ENCODE measurements at places on chromosomes 16 and 17.

DNA sequence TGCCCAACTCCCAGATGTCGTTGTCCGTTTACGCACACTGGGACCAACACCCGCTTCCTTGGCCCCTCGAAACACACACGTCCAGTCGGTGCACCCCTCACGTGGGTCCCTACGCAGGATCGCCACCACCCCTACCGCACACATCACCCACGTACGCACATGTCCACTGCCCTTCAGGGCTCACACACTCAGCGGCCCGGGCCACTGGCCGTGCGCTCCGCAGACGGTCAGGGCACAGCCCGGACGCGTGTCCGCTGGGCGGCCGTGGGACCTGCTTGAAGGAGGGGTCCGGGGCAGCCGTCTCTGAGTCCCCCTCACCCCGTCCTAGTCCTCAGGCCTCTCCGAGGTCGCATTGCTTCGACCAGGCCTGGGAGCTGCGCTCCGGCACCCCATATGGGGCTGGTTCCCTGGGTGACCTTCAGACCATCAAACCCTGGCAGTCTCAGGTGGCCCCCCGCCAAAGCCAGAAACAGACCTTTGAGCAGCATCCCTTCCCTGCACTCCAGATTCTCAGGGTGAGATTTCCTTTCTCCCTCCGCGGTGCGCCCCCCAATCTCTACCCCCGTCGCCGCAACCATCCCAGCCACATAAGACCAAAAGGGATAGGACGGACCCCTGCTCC, 914 bp upstream of the GPRC5B start:
- H3K27ac ChIP-seq, result no peak overlapping the region
- DNase-seq, result peak; percentile 39
- H3K4me3 ChIP-seq, result peak overlapping the region; percentile 86

- peaks cover 2% of the 10 kb centered on the region for H3K36me3 ChIP-seq
- peak; percentile 43 for DNase-seq
- H3K4me3 ChIP-seq, result peak overlapping the region; percentile 32
- peak overlapping the region; percentile 97 for H3K27ac ChIP-seq
Observed at GRCh38 chr16:48347980-48348379, 37.2 kb downstream of the SIAH1 start.

DNA sequence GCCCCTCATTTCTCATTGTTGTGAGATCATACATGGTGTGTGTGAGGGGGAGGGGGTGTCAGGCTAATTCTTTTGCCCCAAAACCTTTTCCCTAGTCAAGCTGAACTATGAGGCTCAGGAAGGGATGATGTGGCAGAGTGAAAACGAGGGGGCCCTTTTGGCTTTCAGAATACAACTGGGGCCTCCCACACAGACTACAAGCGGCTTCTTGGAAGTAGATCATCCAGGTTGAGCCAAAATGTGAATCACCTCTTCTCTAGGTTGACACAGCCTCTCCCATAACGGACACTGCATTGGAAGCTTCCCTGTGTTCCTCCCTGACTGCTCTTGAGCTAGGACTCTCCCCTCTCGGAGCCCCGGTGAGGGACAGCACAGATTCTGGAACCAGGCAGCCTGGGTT, 2.3 kb upstream of the ALKBH5 start:
- no peaks in the 10 kb centered on the region for H3K36me3 ChIP-seq
- no peak overlapping the region for H3K4me3 ChIP-seq
- no peak overlapping the region for H3K27ac ChIP-seq
- peaks cover 4% of the 10 kb centered on the region for H3K27me3 ChIP-seq

DNA sequence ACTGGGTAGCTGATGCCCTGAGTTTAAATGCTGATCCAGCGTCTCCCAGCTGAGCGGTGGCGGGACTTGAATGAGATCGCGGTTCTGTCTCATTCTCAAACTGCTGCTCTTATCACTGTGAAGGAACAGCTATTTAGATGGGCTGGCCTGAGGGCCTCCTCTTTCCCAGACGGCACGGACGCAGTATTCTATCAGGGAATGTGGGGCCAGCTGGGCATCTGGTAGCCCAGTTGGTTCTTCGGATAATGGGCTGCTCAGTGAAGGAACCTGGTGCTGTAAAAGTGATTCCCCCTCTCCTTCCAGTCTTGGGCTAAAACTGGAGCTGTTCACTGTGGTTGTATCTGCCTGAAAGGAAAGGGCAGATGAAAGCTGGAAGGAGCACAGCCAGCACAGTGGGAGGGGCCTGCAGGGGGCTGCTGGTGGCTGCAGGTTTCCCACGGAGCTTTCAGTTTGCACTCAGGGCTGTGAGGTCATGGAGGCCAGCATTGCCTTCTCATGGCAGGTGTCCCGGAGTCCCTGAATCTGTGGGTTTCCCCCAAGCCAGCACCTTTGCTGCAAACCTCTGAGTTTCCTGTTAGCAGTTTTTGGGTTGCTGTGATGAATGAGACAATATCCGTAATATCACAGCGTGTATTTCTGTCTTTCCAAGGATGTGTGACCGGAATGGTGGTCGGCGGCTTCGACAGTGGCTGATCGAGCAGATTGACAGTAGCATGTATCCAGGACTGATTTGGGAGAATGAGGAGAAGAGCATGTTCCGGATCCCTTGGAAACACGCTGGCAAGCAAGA, 3.6 kb downstream of the IRF8 start:
- no peak overlapping the region for H3K27ac ChIP-seq
- DNase-seq, result no peak
- H3K4me1 ChIP-seq, result peaks cover 27% of the 10 kb centered on the region
- H3K4me3 ChIP-seq, result no peak overlapping the region
- H3K36me3 ChIP-seq, result peaks cover 19% of the 10 kb centered on the region

DNA sequence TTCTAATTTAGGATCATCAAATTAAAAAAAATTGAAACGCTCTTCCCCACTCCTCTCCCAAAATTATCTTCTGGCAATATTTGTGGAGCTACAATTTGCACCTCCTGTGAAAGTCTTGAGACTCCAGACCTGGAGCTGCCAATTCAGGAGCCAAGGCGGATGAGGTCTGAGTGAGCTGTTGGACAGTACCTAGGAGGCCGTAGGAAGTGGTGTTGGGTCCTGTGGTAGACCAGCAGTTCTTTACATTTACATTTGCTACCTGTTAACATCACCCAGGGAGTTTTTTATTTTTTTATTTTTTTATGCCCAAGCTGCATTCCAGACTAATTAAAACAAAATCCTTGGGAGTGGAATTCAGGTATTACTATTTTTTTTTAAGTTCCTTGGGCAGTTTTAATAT, 271.0 kb downstream of the PHKB start:
- H3K36me3 ChIP-seq, result no peaks in the 10 kb centered on the region
- H3K27ac ChIP-seq, result no peak overlapping the region
- no peak overlapping the region for H3K4me3 ChIP-seq
- H3K4me1 ChIP-seq, result no peaks in the 10 kb centered on the region
- no peaks in the 10 kb centered on the region for H3K27me3 ChIP-seq
- DNase-seq, result no peak

GRCh38 chr16:11372829-11373306, 27.6 kb downstream of the RMI2 start:
- no peaks in the 10 kb centered on the region for H3K4me1 ChIP-seq
- no peak overlapping the region for H3K27ac ChIP-seq
- peaks cover 3% of the 10 kb centered on the region for H3K27me3 ChIP-seq
- DNase-seq, result no peak
- H3K4me3 ChIP-seq, result no peak overlapping the region
- no peaks in the 10 kb centered on the region for H3K36me3 ChIP-seq

Measured in glutamatergic neuron (in vitro differentiated cells).